Activated CD4-positive, alpha-beta T cell treated with anti-CD3 and anti-CD28 coated beads, Interleukin-2, amount 10 ng/mL, durations not matched to agents 7 days and 5 days (primary cell): ENCODE measurements at places on chromosomes 5 and 9.

DNA sequence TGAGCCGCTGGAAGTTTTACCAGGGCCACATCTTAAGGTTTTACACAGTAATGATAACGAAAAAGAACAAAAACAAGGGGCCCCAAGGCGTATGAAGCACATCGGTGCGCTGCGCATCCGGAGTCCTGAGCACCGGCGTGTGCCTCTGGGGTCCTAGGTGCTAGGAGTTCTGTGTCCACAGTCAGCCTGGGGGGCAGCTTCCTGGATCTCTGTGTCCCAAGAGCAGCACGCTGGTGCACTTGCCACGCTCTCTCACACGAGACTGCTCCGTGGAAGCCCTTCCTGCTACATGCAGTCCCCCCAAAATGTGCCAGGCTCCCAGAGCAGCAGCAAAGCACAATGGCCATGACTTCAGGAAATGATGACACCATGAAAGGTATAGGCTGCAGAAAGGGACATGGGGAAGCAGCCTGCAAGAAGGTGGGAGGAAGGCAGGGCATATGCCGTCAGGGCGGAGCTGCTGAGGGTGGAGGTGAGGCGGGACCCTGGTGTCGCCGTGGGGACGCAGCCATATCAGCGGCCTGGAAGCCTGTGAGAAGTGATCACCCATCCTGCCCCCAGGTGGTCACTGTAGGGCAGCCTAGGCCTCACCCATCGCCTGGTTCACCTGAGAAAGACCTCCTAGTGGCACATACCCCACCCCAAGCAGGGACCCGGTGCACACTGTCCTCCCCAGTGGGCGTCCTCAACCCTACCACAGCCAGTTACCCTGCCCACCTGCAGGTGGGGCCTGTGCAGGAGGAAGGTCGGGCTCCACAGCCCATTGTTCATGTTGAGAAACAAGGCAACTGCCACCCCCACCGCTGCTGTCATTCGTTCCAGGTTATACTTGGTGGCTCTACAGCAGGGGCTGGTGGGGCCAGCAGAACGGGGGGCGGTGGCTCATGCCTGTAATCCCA is 23.6 kb upstream of the SLC6A3 start:
- no peak for DNase-seq

- no peak for DNase-seq
Measured at GRCh38 chr9:86788456-86788855, 158.8 kb downstream of the GAS1 start.

DNA sequence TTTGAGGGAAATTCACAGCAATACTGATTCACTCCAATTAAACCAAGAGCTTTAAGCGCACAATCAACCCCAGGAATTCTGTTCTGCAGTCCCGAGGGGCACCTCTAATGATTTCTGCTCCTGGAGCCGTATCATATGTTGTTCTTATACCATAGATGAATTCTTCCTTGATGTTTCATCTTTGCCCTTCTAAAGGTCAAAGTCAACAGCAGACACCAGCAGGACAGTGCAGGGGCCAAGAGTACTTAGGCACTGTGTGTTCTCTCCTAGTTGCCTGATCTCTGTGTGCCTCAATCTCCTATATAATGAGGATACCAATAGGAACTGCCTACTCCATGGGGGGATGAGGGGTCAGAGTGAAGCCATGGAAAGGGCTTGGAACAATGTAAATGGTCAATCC is 16.5 kb downstream of the EPB41L4B start:
- DNase-seq = no peak

DNA sequence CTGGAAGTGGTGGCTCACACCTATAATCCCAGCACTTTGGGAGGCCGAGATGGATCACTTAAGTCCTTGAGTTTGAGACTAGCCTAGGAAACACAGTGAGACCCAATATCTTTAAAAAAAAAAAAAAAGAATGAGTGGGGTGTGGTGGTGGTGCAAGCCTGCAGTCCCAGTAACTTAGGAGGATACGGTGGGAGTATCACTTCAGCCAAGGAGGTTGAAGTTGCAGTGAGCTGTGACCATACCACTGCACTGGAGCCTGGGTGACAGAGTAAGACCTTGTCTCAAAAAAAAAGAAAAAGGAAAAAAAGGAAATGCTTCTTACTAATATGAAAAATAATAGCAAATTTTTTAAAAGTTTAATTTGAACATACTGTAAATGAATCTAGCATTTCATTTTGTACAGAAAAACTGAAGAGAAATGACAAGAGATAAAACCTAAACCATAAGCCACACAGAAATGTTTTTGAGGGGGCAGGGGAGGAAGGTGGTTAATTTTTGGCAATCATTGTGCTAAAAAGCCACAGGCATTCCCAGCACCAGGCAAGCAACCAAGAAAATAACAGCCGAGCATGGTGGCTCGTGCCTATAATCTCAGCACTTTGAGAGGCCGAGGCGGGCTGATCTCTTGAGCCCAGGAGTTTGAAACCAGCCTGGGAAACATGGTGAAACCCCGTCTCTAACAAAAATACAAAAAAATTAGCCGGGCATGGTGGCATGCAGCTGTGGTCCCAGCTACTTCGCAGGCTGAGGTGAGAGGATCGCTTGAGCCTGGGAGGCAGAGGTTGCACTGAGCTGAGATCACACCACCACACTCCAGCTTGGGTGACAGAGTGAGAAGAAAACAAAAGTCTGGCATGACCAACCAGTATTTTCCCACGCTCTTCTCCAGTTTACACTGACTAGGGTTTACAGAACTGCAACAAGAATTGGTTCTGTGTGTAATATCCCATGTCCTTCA is 114.5 kb upstream of the NR5A1 start:
- DNase-seq = no peak

DNA sequence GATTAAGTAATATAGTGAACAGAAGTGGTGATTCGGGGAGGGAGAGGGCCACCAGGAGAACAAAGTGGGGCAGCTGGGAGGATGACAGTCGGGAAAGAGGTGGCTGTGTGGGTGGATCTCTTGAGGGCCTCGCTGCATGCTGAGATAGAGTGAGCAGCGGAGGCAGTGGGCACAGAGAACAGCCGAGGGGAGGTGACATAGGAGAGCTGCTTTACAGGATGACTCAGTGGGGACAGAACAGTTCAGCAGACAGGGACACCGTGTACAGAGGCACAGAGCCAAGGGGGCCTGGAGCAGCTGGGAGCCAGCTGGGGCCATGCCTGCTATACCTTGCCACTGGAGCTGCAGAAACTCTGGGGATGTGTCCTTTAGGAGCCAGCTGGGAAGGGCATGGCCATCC is 273.9 kb downstream of the GADD45G start:
- no peak for DNase-seq

DNA sequence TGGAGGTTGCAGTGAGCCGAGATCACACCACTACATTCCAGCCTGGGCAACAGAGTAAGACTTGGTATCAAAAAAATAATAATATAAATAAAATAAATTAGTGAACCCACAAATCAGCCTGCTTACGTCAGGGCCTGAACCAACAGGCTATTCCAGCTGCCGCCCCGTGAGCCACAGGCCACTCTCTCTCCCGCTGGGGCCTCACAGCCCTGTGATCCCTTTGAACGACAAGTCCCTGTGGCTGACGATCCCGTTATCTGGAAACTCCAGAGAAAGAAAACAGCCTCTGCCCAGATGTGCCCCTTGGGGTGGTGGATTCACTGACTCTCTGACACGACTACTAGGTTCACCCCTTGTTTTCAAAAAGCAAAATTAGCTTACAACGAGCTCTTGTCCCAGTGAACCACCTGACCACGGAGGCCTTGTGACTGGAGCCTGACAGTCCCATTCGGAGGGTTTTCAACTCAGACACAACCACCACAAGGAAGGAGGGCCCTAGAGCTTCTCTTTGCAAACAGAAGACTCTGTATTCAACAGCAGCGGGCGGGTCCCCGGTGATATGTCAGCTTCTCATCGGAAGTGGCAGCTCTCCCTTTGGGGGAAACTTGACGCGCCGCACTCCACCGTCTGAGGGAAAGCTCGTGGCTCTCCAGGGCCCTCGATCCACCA is 4.4 kb upstream of the DIPK1B start:
- no peak for DNase-seq

- no peak for DNase-seq
Measured at GRCh38 chr9:76732341-76732958, 31.8 kb upstream of the PCA3 start.
